Colonic mucosa (tissue), 4 donors: ENCODE measurements at places on chromosomes 1 and 21. TPM values are rescaled to one million over a fixed set of nuclear protein-coding genes. Genes with fewer than 3 reads are reported as not detected.
A peak's percentile ranks its signal among the peaks of the same experiment; 100 is the strongest.

DNA sequence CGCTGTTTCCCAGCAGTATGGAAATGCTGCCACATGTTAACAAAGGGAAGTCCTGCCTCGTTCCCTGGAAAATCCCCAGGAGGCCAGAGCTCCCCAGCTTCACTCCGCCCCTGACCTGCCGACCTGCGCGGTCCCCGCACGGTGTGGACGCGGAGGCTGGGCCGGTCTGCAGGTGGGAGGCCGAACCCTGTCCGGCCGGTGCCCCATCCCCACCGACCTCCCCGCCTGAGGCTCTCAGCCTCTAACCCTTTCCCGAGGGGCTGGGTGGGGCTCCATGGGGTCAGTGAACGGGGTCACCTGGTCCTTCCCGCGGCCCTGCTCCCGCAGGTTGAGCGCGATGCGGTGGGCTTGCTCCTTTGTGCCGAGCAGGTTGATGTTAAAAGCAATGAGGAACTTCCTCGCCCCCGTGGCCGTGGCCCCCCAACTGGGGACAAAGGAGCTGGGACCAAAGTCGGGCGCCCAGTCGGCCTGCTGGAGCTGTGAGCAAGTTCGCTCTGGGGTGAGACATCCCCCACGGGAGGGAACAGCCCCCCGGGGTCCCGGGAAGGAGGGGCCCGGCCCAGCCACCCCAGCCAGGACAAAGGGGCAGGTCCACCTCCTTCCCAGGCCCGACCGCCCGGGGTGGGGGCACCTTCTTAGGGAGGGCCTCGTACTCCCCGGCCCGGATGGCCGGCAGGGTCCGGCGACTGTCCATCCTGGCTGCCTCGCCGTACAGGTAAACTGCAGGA, 4.0 kb downstream of the FTCD start:
- H3K36me3 ChIP-seq, result no peaks in the 10 kb centered on the region
- DNase-seq, result no peak
- H3K4me1 ChIP-seq, result no peaks in the 10 kb centered on the region
- H3K27ac ChIP-seq, result no peak overlapping the region
- no peaks in the 10 kb centered on the region for H3K27me3 ChIP-seq

- H3K36me3 ChIP-seq, result no peaks in the 10 kb centered on the region
- no peaks in the 10 kb centered on the region for H3K4me1 ChIP-seq
- H3K27me3 ChIP-seq, result no peaks in the 10 kb centered on the region
- no peak for DNase-seq
- H3K4me3 ChIP-seq, result no peak overlapping the region
Observed at GRCh38 chr1:30844631-30845030, 63.9 kb downstream of the SDC3 start.

DNA sequence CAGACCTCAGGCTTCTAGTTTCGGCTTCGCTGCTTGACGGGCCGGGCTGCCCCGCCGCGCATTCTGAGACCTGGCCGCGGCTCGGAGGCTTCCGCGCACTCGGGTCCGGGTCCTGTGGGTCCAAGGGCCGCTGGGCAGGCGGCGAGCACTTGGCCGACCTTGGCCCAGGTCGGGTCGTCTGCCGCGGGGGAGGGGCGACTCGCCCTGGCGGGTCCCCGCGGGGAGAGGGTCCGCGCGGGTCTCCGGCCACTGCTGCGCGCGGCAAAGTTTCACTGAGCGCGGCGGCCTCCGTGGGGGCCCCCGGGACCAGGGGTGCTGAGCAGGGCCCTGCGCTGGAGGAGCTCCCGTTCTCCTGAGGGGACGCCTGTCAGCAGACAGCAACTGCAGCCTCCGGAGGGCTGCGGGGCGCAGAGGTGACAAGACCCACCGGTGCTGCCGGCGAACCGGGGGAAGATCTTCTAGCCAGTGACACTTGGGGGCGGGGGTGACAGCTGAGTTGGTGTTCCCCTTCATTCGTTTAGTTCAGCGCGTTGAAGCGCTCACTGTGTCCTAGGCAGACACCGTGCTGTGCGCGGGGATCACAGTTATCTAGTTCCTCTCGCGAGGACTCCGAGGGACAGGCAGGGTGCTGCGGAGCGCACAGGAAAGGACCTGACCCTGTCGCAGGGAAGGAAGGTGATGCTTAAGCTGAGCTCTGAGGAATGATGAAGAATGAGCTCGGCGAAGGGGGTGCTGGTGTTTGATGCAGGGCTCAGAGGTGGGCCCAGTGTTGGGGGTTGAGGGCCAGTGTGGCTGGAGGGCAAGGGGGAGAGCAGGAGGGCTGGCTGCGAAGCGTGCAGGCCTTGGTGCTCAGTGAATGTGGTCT, 725 bp downstream of the MTFR1L start:
- H3K4me3 ChIP-seq, result peak overlapping the region; percentile 76
- no peaks in the 10 kb centered on the region for H3K27me3 ChIP-seq
- peak overlapping the region; percentile 89 for H3K27ac ChIP-seq
- peaks cover 10% of the 10 kb centered on the region for H3K4me1 ChIP-seq

GRCh38 chr1:111789142-111789541, 33.4 kb downstream of the DDX20 start:
- no peak overlapping the region for H3K27ac ChIP-seq
- no peaks in the 10 kb centered on the region for H3K4me1 ChIP-seq
- DNase-seq, result no peak
- H3K27me3 ChIP-seq, result no peaks in the 10 kb centered on the region
- H3K4me3 ChIP-seq, result no peak overlapping the region

GRCh38 chr1:20416706-20417105, 69.3 kb downstream of the CAMK2N1 start:
- no peaks in the 10 kb centered on the region for H3K4me1 ChIP-seq
- no peaks in the 10 kb centered on the region for H3K27me3 ChIP-seq
- H3K36me3 ChIP-seq, result no peaks in the 10 kb centered on the region
- no peak overlapping the region for H3K27ac ChIP-seq
- no peak overlapping the region for H3K4me3 ChIP-seq

DNA sequence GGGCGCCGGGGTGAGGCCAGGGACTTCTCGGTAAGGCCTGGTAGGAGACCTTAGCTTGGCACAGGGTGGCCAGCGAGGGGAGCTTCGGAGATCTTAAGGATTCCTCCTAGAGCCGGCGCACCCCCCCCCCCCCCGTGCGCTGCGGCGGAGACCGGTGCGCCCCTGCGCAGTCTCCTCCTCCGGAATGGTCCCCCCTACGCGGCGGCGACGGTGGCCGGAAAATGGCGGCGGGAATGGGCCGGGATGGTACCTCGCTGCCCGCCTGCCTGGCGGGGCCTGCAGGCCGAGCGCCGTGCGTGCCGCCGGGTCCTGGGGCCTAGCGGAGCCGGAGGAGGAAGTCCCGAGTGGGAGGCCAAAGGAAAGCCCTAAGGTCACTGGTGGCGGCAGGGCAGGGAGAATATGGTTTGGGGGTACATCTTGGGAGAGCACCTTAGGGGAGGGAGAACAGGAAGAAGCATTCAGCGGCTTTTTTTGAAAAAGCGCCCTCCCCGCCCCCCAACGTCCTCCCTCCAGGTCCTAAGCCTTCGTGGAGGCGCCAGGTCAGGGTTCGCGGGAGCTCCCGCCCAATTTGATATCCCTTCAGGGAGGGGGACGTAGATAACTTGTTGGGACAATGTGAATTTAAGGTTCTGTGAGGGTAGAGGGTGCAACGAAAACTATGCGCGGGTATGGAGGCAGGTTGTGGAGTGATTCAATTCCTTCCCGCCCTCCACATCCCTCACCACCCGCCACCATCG, 429 bp downstream of the SRRM1 start:
- DNase-seq, result peak; percentile 51
- peaks cover 10% of the 10 kb centered on the region for H3K36me3 ChIP-seq
- peak overlapping the region; percentile 84 for H3K27ac ChIP-seq
- H3K4me1 ChIP-seq, result no peaks in the 10 kb centered on the region

DNA sequence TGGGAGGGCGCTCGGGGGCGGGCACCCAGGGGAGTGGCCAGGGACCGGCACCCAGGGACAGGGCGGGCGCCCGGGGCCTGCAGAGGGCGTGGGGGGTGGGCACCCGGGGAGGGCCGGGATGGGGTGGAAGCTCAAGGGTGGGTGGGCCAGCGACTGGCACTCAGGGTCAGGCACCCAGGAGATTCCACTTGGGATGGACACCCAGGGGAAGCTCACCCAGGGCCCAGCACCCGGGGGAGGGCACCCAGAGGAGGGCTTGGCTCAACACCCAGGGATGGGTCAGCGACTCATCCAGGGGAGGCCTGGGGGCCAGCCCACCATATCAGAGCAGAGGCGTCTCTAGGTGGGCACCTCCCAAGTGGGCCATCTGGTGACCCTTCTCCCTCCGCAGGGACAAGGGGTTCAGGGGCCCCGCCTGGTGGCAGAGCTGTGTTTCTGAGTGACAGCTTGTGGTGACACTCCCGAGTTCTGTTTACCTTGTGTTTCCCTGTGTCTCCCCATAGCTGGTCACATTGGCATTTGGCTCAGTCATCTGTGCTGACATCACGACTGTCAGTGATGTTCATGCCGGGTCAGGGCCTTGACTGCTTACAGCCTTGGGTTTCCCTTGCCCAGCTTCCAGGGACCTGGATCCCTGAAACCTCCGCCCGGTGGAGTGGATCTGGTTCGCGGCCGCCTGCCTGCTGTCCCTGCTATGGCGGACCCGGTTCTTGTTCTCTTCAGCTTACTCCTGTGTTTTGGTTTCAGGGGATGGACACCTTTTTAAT, 749 bp downstream of the IBA57 start:
- peak overlapping the region; percentile 78 for H3K4me3 ChIP-seq
- peak; percentile 78 for DNase-seq
- H3K27ac ChIP-seq, result peak overlapping the region; percentile 98

DNA sequence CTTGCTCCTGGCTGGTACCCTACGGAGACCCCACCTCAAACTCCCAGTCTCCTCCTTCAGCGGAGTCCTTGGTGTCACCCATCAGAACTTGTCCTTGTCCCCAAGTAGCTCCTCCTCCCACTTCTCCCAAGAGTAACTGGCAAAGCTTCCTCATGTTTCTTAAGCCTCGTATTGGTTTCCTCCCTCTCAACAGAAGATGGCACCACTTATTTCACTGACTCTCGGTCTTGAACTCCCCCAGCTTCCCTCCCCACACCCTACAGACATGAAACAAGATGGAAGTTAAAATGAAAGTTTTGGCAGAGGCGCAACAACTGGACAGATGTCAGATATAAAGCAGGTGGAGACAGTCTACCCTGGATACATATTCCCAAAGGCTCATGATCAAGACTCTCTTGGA, 13.4 kb downstream of the RAB7B start:
- no peak overlapping the region for H3K27ac ChIP-seq
- H3K4me1 ChIP-seq, result no peaks in the 10 kb centered on the region
- DNase-seq, result no peak
- no peaks in the 10 kb centered on the region for H3K36me3 ChIP-seq
- no peaks in the 10 kb centered on the region for H3K27me3 ChIP-seq
- no peak overlapping the region for H3K4me3 ChIP-seq

- no peaks in the 10 kb centered on the region for H3K27me3 ChIP-seq
- H3K36me3 ChIP-seq, result no peaks in the 10 kb centered on the region
- no peak for DNase-seq
- no peaks in the 10 kb centered on the region for H3K4me1 ChIP-seq
- no peak overlapping the region for H3K27ac ChIP-seq
Observed at GRCh38 chr1:53631622-53632310, 107.2 kb downstream of the GLIS1 start.

DNA sequence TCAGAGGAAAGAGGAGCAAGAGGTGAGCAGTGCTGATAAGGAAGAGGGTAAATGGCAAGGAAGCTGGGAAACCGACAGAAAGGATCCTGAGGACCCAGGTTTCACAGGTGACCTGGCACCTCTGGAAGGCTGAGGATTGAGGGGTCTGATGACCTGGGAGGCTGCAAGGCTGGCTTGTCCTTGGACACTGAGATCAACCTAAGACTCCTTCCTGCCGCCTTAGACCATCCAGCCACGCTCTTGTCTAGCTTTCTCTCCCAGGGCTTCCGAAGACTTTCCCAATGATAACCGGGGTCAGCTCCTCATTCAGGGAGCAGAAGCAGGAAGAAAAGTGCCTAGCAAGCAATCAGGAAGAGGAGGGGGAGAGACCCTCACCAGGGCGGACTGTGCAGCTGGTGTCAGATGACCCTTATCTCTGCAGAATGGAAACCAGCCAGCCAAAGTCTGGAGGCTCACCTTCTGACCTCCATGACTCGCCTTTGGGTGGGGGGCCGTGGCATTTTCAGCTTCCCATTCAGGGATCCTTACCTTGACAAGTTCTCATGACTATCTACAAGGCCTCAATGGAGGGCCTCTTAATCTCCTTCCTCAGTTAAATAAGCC, 77.7 kb downstream of the CAPZB start:
- H3K4me3 ChIP-seq, result no peak overlapping the region
- no peaks in the 10 kb centered on the region for H3K4me1 ChIP-seq
- H3K27ac ChIP-seq, result no peak overlapping the region

DNA sequence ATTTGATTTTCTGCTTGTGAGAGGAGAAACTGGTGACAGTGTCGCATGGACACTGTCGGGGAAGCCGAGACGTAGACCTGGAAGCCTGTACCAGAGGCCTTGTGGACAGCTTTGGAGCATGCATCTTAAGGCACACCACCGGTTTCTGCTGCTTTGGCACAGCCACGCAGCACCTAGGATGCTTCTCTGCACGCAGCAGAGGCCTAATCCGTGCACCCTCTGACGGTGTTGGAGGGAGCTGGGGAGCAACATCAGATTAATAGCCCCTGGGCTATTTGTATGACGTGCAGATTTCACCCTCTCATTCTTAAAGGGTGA, 30.3 kb downstream of the TEX35 start:
- H3K27me3 ChIP-seq, result no peaks in the 10 kb centered on the region
- H3K4me1 ChIP-seq, result no peaks in the 10 kb centered on the region
- peak overlapping the region; percentile 83 for H3K27ac ChIP-seq
- DNase-seq, result no peak
- H3K36me3 ChIP-seq, result no peaks in the 10 kb centered on the region

DNA sequence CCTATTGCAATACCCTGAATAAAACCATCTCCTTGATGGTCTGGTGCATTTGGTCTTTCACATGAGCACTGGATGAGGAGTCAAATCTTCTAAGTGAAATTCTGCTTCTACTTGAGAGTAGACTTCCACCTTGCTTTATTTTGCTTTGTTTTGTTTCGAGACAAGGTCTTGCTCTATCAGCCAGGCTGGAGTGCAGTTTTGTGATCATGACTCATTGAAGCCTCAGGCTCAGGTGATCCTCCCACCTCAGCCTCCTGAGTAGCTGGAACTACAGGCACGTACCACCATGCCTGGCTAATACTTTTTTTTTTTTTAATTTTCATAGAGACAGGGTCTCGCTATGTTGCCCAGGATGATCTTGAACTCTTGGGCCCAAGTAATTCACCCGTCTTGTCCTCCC, 65.8 kb upstream of the F3 start:
- no peak for DNase-seq
- no peaks in the 10 kb centered on the region for H3K36me3 ChIP-seq
- H3K27ac ChIP-seq, result peak overlapping the region; percentile 87
- no peaks in the 10 kb centered on the region for H3K27me3 ChIP-seq
- H3K4me1 ChIP-seq, result peaks cover 19% of the 10 kb centered on the region

The LHX8 gene
- total RNA-seq, result not detected

The NIBAN1 gene
- total RNA-seq, result 3.8 TPM

The SYT6 gene
- 0.22 TPM for total RNA-seq

The BSND gene
- total RNA-seq, result not detected

The VTCN1 gene
- not detected for total RNA-seq
